ENCODE measurements at places on chromosomes 4 and X. TPM values are rescaled to one million over a fixed set of nuclear protein-coding genes. Genes with fewer than 3 reads are reported as not detected.

NPNT gene
- not detected for total RNA-seq

STATH gene
- total RNA-seq = not detected

TSC22D3 gene
- 17.6 TPM for total RNA-seq

BMP3 gene
- total RNA-seq = not detected

CDKL2 gene
- 0.53 TPM for total RNA-seq

RS1 gene
- total RNA-seq = not detected

LEF1 gene
- 48.5 TPM for total RNA-seq

WDR44 gene
- 10.3 TPM for total RNA-seq

XPNPEP2 gene
- total RNA-seq = 0.23 TPM

C4orf51 gene
- not detected for total RNA-seq

AFAP1 gene
- 18.7 TPM for total RNA-seq

CHRDL1 gene
- not detected for total RNA-seq

TMSB15A gene
- total RNA-seq = not detected

GYPB gene
- not detected for total RNA-seq

TSPYL2 gene
- 42.2 TPM for total RNA-seq

NEUROG2 gene
- total RNA-seq = not detected

ASB5 gene
- not detected for total RNA-seq

UGT2B15 gene
- total RNA-seq = not detected

CCDC158 gene
- not detected for total RNA-seq

CT45A1 gene
- not detected for total RNA-seq

ZMAT1 gene
- 1.4 TPM for total RNA-seq

MAGEA8 gene
- total RNA-seq = not detected

STARD8 gene
- total RNA-seq = 0.19 TPM

TMLHE gene
- total RNA-seq = 8.5 TPM

TMEM144 gene
- not detected for total RNA-seq

DUX4 gene
- total RNA-seq = not detected

Measured in activated CD8-positive, alpha-beta memory T cell treated with anti-CD3 and anti-CD28 coated beads for 36 hours (primary cell).